ENCODE measurements at places on chromosomes 13 and 19.

DNA sequence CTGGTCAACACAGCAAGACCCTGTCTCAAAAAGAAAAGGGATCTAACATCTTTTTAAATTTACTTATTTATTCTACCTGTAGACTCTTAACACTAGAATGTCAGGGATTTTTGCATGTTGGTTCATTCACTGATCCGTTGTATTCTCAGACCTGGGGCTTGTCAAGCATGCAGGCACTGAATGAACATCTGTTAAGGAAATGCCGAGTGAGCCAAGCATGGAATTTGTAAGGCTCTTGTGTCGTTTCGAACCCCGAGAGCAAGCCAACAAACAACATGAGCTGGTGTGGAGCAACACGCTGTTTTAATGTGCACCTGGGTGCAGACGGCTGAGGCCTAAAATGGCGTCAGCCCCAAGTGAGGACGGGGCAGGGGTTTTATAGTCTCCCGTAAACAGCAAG lies 10.0 kb upstream of the OR1M1 start:
- no peak for DNase-seq

- DNase-seq, result no peak
These were observed 648.3 kb upstream of the SLITRK6 start for GRCh38 chr13:86447479-86447878.

- DNase-seq, result no peak
These were observed 293.7 kb downstream of the PCDH17 start for GRCh38 chr13:57925250-57925649.

GRCh38 chr13:40120288-40120687 lies 464.8 kb downstream of the COG6 start:
- no peak for DNase-seq
